Left colon (tissue), 2 donors: ENCODE measurements at places on chromosomes 11 and 22. TPM values are rescaled to one million over a fixed set of nuclear protein-coding genes. Genes with fewer than 3 reads are reported as not detected.

The APOA4 gene
- not detected for total RNA-seq

- no peak for DNase-seq
These were observed 33.4 kb upstream of the APOL5 start for GRCh38 chr22:35684270-35684700.

GRCh38 chr11:8373519-8374432, 110.1 kb upstream of the LMO1 start:
- DNase-seq, result no peak

DNA sequence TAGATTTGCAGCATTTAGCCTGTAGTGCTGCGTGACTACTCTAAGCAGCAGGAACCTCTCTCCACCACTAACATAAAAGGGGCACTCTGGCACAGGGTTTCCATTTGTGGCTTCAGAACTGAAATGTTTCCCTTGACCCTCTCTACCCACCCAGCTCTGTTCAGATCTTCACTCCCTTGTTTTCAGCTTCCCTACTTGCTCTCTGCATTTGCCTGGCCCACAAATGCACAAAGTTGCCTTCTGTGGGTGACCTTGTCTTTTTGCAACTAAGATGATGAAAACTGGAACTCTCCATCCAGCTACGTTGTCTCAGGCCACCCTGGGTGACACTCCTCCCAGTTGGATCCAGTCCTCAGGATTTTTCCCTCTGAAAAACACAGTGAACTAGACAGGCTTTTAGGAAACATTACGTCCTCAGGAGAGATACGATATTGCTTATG, 19.8 kb upstream of the PSMA1 start:
- no peak for DNase-seq

DNA sequence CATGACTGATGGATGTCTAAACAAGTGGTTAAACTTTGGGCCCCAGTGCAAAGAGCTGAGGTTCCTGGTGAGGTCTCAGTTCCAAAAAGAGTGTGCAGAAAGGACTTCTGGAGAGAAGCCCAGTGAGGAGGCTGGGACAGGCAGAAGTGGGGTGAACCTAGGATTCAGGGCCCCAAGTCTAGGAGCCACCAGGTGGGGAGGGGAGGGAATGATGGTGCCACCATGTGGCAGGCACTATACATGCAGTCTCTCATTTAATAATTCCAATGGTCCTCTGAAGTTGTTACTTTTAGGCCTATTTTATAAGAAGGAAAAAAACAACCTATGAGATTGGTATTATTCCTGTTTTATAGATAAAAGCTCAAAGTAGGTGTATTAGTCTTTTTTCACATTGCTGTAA, 102.0 kb downstream of the INSC start:
- no peak for DNase-seq

DNA sequence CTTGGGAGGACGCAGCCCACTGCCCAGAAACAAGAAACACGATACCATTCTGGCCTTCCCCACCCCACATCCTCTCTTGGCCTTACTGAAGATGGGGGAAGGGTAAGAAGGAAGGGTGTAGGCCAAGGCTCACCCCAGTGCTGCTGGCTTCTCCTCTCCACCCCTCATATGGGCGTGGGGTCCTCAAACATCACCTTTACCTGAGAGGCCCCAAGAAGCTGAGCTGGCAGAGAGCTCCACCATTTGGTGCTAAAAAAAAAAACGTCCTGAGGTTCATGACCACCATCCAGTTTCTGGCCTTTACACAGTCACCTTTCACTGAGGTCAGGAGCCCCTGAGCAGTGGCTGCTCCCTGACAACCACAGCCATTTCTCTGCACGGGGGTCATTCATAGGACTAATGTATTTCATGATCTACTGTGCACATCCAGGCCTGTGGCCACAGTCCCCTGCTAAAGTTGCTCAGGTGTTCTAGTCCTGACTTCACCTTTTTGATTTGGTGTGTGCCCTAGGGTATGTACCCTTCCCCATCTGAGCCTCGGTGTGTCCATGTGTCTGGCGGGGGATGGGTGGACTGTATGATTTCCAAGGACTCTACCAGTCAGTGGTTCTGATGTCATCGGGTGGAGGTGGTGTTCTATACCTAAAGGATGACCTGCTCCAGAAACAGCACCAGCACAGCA, 15.1 kb downstream of the RHOG start:
- no peak for DNase-seq

DNA sequence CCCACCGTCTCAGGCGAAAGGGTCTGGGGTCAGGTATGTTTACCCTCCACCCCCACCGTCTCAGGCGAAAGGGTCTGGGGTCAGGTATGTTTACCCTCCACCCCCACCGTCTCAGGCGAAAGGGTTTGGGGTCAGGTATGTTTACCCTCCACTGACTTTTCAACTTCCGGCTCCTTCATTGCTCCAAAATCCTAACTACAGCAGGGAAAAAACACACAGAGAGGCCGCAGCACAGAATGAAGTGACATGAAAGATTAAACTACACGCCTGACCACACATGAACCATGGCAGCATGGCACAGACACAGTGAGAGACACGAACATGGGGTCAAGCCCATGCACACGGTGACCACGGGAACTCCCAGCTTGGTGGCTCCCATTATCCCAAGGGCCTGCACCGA, 634.9 kb upstream of the B3GAT1 start:
- DNase-seq, result no peak

- DNase-seq, result peak; percentile 79
These were observed at the start of gene PRRG4 for GRCh38 chr11:32829680-32830412. Gene PRRG4, plus strand, starts transcription at chr11:32829927. Its CDS starts 603 bp downstream, at chr11:32830530.
